Hematopoietic multipotent progenitor cell (in vitro differentiated cells): ENCODE measurements at places on chromosomes 5 and 9.

- no peak for DNase-seq
Observed at GRCh38 chr5:171323007-171323406, 14.0 kb downstream of the TLX3 start.

DNA sequence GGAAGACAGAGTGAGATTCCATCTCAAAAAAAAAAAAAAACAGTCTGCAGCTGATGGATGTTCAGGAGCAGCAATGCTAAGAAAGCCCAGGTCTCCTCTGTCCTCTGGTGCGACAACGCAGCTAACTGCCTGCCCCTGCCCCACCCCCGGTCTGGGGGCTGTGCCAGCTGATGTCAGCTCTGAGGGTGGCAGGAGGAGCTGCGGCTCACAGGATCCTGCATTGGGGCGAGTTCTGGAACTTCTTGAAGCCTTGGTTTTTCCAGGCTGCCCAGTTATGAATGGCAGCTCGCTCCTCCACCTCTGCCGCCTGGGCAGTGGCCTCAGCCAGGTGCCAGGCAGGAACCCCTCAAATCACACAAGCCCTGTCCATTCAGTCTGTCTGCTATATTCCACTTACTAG is 113.5 kb downstream of the ROR2 start:
- DNase-seq = no peak

- DNase-seq = no peak
Observed at GRCh38 chr9:73176450-73176875, 24.8 kb downstream of the ANXA1 start.

DNA sequence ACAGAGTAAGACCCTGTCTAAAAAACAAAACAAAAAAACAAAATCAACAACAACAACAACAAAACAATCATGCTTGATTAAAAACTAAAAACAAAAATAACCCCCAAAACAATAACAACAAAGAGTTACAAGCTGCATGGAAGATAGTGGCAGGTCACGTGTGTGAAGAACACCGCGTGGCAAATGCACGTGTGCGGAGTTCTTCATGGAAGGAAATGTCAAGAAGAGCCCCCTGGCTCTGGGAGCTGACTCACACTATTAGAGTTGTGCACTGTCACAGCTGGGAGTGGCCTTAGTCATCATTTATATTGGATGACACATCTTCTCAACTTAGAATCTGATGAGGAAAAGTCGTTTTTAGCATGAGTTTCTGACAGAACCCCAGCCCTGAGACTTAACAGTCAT is 110.5 kb downstream of the JMY start:
- no peak for DNase-seq

GRCh38 chr5:108703313-108703712 is 44.4 kb upstream of the FER start:
- DNase-seq = no peak

DNA sequence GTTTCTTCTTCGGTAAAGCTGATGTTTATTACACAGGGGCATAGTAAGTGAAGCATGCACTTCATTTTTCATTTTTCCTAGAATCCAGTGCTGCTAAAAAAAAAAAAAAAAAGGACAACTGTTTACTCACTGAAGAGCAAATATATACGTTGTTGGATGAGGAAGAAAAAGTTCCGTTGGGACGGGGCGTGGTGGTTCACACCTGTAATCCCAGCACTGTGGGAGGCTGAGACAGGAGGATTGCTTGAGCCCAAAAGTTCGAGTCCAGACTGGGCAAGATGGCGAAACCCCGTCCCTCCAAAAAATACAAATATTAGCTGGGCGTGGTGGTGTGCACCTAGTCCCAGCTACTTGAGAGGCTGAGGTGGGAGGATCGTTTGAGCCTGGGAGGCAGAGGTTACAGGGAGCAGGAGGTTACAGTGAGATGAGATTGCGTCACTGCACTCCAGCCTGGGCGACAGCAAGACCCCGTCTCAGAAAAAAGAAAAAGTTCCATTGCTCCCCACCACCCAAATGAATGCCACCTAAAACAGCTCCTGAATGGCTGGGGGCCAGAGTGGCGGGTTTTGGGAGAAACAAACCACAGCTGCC is 60.1 kb upstream of the GNE start:
- DNase-seq = no peak

DNA sequence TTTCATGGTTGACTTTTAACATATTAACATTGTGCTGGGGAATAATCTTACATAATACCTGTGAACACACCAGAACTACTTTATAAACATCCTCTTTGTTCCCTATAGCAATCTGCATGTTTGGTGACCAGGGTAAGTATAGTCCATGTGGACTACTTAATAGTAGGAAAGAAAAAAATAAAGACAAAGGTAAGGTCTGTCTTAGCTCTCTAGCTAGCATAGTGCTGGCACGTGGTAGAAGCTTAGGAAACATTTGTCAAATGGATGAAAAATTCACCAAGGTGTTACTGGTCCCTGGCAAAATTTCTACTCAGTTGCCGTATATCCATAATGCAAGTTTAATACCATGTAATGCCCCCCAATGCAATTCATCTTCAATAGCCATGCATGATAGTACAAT is 78.6 kb upstream of the ABCA1 start:
- DNase-seq = no peak

DNA sequence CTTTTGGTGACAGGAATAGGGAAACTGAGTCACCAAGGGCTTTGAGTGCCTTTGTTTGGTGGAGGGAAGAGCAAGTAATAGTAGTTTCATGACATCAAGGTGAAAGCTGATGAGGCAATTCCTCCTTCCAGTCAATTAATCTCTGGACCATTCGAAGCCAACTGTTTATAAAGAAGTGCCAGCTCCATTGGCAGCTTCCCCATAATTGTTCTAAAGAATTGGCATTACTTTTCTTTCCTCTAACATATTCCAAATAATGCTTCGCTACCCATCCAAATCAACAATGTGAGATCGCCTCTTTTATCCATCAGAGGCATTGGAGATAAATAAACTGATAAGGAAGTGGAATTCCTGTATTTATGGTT is 132.4 kb downstream of the NPR3 start:
- no peak for DNase-seq

DNA sequence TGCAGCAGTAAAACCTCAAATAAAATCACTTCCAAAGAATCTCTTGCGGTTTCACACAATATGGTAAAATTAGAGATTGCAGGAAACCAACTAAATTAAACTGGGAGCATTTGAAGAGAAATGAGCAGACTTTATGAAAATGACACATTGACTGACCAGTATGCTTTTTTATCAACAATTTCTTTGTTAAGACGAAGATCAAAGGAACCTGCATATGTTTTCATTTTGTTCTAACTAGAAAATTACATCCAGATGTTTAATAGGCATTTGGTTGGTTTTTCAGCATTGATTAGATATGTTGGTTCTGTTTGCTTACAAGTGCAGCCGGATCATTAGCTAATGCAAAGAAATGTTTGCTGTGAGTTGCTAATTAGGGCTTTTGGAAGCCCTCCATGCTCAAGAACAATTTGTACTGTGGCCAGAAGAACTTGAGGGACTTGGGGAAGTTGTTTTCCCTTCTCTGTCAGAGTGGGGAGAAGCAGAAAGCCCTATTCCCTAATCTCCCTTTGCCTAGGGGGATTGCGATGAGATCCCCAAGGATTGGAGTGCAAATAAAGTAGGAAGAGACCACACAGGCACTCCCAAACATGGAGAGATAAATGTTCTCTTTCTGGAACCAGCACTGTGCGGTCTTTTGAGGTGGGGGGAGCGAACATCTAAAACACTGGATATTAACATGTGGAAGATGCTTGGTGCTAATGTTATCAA is 4.5 kb upstream of the TLE1 start:
- no peak for DNase-seq

DNA sequence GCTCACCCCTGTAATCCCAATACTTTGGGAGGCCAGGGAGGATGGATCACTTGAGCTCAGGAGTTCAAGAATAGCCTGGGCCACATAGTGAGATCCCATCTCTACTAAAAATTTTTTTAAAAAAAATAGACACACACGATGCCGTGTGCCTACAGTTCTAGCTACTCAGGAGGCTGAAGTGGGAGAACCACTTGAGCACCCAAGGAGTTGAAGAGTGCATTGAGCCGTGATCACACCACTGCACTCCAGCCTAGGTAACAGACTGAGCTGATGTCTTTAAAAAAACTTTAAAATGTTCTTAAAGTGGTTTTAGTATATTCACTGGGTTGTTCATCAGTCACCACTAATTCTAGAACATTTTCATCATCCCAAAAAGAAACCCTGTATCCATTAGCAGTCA is 51.9 kb upstream of the RNF38 start:
- no peak for DNase-seq

- no peak for DNase-seq
Observed at GRCh38 chr9:111974092-111974681, 77.6 kb downstream of the UGCG start.

DNA sequence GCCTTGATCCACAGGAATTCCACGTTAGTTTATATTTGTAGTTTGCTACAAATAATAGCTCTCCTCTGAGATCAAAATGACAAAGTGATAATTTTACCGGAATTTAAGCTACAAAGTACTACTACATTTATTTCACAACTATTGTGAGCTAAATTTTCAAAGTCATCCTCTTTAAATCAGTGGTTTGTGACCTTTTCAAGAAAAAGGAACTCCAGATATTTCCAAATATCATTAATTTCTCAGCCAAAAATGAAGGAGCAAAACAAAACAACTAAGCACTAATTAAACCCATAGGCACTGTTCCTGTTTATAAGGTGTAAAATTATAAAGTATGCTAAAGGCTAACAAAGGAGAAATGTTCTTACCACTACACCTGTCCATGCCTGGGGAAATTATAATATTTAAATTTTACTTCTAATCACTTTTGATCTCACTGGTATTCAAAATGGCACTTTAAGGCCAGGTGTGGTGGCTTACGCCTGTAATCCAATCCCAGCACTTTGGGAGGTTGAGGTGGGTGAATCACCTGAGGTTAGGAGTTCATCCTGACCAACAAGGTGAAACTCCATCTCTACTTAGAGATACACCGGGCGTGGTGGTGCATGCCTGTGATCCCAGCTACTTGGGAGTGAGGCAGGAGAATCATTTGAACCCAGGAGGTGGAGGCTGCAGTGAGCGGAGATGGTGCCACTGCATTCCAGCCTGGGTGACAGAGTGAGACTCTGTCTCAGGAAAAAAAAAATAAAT is 77.5 kb downstream of the CEMIP2 start:
- DNase-seq = no peak

- DNase-seq = no peak
Observed at GRCh38 chr5:171659896-171660295, 125.7 kb upstream of the SMIM23 start.

DNA sequence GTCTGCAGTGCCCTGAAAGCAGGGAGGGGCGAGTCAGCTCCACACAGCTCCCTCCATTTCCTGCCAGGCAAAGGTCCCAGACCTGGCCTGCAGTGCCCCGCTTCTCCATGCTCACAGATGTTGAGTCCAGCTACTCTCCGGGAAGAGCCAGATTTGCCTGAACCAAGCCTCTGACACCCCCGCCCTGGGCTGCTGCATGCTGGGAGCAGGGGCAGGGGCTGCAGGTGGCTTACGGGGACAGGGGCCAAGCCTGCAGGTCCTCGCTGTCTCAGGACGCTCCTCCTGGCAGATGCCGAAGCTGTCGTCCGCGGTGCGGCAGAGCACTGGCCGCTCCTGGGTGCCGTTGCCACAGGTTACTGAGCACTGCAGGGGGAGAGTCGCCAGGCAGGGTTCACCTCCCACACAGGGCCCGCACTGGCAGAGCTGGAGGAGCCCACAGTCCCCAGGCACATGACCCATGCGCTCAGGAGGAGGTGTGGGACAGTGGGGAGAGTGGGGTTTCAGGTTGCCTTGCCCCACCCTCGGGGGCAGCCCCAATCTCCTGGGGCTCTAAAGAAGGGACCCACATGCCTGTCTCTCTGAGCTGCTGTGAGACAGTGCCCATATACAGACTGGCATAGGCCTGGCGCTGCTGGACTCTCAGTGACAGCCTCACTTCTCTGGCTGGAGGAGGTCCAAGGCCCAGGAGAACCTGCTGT is 62.4 kb downstream of the ZNF354C start:
- DNase-seq = no peak

DNA sequence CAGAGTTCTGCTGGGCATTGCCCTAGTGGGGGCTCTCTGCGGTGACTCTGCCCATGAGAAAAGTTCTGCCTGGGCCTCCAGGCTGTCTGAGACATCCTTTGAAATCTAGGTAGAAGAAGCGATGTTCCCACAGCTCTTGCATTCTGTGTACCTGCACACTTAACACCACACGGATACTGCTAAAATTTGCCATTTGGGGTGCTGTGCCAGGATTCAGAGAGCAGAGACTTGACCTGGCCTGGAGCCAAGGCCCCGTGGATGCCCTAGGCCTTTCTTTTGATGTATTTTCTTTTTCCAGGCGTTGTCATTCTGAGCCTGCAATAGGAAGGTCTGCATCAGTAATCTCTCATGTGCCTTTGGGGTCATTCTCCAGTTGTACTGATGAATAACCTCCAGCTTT is 89.3 kb upstream of the IL12B start:
- DNase-seq = no peak

DNA sequence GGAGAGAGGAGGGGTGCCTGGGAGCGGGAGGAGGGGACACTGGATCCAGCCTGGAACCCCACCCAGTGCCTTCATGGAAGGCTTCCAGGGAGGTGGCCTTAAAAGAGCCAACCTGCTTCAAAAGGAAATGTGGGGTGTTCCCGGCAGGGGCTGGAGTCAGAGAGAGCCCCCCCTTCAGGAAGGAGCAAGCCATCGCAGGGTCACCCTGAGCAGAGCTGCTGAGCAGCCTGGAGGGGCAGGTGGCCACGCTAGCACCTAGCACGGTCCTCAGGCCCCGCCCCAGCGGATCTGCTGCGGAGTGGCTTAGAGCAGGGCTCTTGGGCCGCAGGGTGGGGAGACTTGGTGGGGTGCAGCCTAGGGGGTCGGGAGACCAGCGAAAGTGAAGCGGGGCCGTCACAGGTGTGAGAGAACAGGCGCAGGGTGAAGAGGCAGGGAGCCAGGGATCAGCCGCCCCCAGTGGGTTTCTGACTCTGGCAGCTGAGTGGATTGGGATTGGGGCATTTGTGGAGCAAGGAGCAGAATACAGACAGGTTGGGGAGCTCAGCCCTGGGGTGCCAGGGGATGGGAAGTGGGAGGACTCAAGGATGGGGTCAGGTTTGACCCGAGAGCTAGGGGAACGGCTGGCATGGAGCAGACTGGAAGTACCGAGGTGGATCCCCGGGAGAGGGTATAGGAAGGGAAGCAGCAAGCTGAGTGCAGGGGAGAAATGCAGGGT is 1.5 kb downstream of the LCN2 start:
- no peak for DNase-seq

DNA sequence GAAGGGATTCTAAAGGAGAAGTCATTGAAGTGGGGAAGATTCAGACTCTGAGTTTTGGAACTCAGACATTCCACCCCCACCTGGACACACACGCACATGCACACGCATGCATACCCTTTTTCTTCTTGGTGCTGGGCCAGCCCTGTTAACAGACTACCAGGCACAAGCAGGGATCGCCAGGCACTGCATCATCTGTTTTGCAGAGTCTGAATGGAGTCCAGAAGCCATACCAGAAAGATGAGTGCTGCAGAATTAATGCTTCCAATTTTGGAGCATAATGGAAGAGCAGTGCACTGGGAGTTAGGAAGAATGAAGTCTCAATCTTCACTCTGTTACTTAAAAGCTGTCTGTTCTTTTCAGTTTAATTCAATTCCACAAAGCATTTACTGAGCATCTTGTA is 95.5 kb downstream of the PDE8B start:
- DNase-seq = no peak

GRCh38 chr9:95131023-95131943 is 186.2 kb downstream of the FANCC start:
- DNase-seq = peak; percentile 10
